ENCODE measurements at places on chromosomes 1 and 21.
A peak's percentile ranks its signal among the peaks of the same experiment; 100 is the strongest.

GRCh38 chr1:178019208-178019607 lies 49.4 kb upstream of the SEC16B start:
- DNase-seq = no peak

GRCh38 chr1:2232255-2232915 lies 4.3 kb downstream of the SKI start:
- DNase-seq = no peak

DNA sequence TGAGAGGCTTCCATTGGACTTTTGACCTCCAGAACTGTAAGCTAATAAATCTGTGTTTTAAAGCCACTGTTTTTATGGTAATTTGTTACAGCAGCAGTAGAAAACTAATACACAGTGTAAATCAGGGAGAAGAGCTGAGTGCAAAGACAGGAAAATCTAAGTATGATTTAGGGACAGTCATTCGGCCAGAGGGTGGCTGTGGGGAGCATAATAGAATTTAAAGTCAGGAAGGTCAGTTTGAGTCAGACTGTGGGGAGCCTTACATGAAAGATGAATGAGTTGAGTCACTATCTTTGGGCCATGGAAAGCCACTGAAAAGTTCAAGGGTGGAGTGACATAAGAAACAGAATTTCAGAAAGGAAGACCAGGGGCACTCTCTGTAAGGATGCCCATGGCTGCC lies 52.4 kb upstream of the SSX2IP start:
- DNase-seq = no peak

GRCh38 chr1:6501279-6501813 lies 9.9 kb upstream of the PLEKHG5 start:
- DNase-seq = no peak

GRCh38 chr1:70979881-70980280 lies 67.7 kb downstream of the PTGER3 start:
- no peak for DNase-seq

DNA sequence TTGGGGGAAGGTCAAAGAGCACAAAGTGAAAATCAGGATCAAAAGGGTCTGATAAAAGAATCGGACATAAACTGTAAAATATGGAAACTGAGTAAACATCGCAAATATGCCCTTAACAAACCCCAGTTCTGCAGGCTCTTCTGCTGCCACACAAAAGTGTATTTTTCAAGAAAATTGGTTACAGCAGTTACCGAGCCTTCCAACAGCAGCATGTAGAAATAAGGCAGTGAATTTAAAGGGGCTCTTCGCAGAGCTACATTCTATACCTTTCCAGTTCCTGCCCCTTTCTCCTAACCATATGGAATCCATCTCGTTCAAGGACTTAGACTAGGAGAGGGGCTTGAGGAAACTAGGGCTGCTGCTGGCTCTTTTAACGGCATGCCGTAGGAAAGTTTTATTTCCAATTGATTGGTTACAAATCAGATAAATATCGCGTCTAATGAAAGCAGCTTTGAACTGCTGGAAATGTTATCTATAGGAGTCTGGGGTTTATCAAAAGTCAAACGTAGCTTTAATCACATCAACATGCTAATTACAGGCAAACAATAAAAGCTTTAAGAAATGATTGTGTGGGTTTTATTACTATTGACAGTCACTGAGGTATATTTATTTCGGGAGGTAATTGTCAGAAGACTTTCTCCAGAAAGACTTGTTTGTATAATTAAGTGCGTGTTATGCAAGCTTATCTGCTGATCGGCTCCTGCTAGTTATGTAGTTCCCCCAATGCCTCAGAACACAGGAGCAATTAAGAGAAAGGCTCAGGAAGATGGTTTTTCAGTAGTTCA lies 59.1 kb downstream of the GORAB start:
- DNase-seq = no peak

DNA sequence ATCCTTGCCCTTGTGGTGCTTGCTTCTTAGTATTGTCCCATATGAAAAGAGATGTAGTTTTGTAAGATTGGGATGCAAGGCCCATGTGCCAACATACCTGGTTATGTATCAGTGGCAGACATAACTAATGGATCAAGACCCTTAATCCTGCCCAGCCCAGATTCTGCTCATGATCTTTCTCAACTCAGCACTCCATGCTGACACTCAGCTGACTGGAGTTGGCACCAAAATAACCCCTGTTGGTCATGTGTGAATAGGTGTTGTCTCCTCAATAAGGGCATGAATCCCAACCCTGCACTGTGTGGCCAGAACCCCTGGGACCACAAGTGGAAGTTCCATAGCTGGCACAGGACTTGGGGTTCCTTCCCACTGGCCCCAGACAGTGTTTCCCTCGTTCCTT lies 13.9 kb upstream of the CNR2 start:
- no peak for DNase-seq

DNA sequence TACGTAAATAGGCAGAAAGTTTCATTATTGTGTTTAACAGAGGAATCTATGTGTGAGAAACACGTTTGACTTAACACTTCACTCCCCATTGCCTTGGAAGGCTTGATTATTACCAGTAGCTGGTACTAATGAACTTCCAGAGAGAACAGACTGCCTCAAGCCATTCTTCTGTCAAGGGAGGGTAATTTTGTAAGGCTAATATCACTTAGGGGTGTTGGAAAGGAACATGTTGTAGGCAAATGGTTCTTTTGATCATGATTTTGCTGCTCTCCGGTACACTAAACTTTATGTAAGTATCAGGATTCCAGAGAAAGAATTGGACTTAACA lies 1.8 kb downstream of the LAMC1 start:
- no peak for DNase-seq

GRCh38 chr1:15007368-15007767 lies 146.2 kb upstream of the TMEM51 start:
- DNase-seq = no peak

- DNase-seq = peak; percentile 32
These were observed at the start of gene OPRD1 for GRCh38 chr1:28811766-28812668. OPRD1 (plus strand) TSS chr1:28812170; CDS start chr1:28812384, 214 bp downstream.

DNA sequence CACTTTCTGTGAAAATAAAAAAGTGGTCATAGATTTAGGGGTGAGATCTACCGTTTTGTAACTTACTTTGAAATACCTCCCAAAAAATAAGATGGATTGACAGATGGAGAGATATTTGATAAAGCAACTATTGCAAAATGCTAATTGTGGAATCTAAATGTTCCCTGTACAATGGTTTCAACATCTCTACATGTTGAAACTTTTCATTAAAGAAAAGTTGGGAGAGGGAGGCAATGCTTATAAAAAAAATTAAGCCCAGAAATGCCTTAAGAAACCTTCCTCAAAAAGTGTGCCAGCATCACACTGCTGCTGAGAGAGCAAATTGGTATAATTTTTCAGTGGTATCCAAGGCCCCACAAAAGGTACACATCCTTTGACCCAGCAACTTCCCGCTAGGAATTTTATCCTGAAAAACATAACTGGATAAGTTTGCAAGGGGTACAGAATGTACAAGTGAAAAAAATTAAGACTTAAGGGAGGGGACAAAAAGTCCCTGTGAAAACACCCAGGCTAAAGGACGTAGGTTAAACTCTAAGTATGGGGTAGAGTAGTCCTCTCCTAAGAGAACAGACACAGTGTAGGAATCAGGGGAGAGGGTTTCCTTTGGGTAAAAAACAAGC lies 84.3 kb downstream of the TGFBR3 start:
- no peak for DNase-seq

DNA sequence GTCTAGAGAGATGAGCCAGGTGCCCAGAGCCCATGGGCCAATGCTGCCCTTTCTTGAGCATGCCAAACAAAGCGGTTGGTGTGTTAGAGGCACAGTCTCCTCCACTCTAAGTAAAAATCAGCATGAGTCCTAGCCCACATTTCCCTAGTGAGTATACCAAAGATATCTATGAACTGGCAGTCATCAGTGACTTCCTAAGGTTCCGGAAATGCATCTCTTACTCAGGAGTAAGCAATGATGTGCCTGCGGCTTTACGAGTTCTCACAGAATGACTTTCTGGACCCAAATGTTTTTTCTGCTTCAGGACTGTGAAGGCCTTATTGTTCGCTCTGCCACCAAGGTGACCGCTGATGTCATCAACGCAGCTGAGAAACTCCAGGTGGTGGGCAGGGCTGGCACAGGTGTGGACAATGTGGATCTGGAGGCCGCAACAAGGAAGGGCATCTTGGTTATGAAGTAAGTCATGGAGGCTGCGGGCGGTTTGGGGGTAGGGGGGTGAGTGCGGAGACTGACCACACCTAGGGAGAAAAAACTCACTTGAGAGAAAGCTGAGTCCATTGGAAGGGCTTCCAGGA lies 9.2 kb downstream of the PHGDH start:
- DNase-seq = no peak

- no peak for DNase-seq
These were observed 15.3 kb upstream of the PYHIN1 start for GRCh38 chr1:158916085-158916484.

GRCh38 chr1:33349081-33349759 lies 28.3 kb upstream of the A3GALT2 start:
- DNase-seq = peak; percentile 70

- no peak for DNase-seq
These were observed 12.1 kb downstream of the TRIM46 start for GRCh38 chr1:155185783-155186066.

DNA sequence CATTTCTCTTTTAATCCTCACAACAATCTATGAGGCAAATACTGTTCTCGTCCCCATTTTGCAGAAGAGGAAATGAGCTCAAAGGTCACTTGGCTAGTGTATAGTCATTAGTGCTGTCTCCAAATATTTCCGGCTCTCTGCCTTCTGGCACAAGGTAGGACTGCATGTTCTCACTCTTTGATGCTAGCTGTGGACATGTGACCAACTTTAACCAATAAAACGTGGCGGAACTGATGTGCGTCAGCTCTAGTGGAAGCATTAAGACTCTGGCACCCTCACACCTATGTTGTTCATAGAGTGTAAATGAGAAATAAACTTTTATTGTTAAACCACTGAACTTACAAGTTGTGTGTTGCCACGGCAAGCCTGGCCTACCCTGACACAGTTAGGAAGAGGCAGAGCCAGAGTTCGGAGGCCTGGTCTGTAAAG lies 5.0 kb upstream of the KIF21B start:
- DNase-seq = no peak

DNA sequence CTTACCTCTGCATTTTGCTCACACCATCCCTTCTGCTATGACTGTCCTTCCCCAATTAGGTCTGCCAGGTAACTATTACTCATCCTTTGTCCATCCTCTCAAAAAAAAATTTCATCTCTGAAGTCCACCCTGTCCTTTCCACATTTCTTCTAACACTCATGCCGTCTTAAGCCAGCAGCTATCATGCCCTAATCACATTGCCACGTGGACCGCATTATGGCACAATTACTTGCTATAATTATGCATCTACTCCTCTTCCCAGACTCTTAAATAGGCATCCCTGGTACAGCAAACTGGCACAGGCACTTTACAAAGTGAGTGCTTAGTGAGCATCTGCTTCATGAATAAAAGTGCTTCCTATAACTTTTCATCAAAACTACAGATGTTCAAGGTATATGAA lies 295.4 kb upstream of the ESRRG start:
- no peak for DNase-seq

- DNase-seq = no peak
These were observed 44.6 kb upstream of the C1orf174 start for GRCh38 chr1:3944578-3945125.

DNA sequence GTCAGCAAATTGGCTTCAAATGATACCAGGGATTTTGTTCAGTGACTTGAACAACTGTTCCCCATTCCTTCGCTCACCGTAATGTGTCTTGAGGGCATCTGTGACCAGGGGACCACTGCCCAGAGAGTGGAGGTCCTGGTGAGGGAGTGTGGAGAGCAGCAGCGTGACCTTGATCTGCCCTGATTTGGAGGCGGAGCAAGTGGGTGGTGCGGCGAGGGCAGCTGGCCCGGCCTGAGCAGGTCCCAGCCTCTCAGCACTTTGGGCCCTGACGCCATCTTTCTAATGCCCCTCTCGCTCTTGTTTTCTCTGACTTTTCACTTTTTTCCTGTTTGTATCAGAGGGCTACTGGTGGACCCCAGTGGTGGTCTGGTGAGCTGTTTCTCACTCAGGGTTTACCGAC lies 31.1 kb downstream of the DIP2A start:
- no peak for DNase-seq

- DNase-seq = no peak
These were observed 80.4 kb downstream of the AJAP1 start for GRCh38 chr1:4734791-4735190.

DNA sequence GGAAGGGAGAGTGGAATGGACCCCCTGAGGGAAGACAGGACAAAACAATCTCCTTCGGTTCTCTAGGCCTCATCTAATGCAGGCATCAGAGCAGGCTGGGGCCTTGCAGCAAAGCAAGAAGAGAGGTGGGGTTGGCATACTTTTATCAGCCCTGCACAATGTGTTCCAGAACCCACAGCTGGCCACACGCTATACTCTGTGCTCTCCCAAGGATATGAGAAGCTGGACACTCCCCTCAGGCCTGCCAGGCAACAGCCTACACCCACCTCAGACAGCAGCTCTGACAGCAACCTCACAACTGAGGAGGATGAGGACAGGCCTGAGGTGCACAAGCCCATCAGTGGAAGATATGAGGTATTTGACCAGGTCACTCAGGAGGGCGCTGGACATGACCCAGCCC lies 27.3 kb downstream of the LY9 start:
- no peak for DNase-seq

GRCh38 chr1:95002540-95003432 lies 70.0 kb downstream of the ALG14 start:
- no peak for DNase-seq

DNA sequence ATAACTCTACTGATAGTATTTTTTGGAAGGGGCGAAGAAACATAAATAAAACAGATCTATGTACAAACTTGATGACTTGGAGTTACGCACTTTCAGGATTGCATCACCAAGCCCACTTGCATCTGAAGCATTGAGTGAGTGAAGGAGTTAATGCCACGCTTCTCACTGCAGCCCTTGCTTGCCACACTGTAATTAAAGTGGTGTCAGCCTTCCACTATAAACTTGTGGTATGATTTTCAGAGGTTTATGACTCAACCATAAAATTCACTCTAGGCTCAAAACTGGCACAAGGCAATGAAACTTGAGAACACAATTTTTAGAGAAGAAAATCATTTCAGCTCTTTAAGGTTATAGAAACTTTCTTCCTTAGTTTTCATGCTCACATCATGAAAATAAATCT lies 93.9 kb upstream of the PRMT6 start:
- DNase-seq = no peak

DNA sequence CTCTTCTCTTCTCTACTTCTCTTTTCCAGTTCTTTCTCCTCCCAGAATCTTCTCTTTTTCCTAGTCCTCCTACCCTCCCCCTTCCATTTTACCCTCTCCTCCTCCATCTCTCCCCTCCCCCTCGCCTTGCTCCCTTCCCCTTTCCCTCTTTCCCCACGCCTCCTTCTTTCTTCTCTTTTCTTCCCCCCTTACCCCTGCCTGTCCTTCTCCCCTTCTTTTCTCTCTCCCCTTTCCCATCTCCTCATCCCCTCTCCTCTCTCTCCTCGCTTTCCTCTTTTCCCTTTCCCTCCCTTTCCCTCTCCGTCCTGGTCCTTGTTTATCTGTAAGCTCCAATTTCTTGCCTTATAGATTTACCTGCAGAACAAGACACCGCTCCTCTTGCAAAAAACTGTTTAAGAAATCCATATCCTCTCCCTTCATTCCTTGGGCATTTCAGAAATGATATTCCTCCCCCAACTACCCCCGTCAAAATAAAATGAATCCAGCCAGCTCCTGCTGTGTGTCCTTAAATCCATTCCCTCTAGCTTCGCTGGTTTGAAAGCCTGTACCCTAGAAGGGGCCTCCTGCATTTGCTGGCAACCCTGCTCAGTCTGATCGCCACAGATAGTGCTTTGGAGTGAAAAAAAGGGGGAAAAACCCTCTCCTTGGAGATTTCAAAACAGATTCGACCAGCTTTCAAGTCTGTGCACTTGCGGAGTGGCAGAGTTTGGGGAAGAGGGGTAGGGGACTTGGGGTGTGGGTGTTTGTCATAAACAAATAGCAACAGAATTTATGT lies 89.4 kb downstream of the PAPPA2 start:
- no peak for DNase-seq

GRCh38 chr1:167342846-167343245 lies 122.2 kb downstream of the POU2F1 start:
- no peak for DNase-seq

Measured in activated T-cell treated with anti-CD3 and anti-CD28 coated beads, Interleukin-2, amount 50 U/mL, for 48 hours (primary cell).